ENCODE measurements at places on chromosomes 6 and 20.

GRCh38 chr6:71533939-71534379 is 245.3 kb downstream of the OGFRL1 start:
- DNase-seq, result no peak

DNA sequence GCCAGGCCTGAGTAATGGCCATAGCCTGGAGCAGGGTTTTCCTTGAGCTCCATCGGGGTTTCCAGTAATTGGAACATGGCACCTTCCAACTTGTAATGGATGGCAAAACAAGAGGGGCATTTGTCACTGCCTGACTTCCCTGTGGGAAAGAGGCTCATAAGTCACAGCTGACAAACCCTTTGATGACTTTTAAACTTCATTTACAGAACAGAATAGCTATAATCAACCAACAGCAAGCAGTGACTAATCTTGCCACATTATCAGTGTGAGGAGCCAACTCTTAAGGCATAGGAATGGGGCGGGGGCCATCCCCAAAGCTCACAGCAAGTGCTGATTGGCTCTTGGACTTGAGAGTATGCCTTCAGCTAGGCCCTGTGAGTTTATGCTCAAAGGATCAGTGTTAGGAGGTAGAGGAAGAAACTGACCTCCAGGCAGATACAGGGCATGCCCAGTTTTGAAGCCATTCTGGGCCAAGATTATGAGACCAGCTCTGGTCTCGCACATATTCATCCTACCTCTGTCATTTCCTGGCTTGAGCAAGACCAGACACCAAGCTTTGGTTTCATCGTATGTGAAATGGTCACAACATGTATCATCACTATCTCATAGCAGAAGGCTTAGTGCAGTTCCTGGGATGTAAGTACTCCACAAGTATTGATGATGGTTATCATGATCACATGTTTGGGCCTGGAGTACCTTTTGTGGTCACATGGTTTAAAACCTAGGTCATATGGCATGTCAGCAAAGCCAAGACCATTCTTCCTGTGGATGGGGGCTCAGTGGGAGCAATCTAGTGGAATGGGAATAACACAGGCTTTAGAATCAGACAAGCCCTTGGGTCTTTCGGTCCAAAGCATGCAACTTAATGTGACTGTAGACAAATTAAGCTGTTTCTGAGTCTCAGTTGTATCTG is 49.2 kb downstream of the EIF2S2 start:
- no peak for DNase-seq

- no peak for DNase-seq
Measured at GRCh38 chr6:7417684-7418083, 28.1 kb downstream of the RIOK1 start.

GRCh38 chr20:58017231-58017969 is 211.1 kb downstream of the ANKRD60 start:
- peak; percentile 80 for DNase-seq

GRCh38 chr20:37803438-37804307 is 99.3 kb upstream of the VSTM2L start:
- no peak for DNase-seq

DNA sequence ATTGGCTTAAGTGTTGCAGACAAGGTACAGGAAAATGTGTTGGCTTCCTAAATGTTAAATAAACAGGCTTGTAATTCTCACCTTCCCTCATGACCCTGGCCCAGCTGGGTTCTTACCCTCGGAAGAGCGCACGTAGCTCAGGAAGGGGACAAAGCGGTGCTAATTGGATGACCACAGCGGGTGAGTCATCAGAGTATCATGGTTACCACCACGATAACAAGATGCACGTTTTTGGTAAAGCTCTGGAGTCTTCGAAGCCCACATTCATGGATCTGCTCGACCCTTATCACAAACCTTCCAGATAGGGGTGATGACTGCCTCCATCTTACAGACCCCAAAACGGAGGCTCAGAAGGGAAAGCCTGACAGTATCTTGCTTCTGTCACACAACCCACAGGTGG is 32.8 kb downstream of the APCDD1L start:
- DNase-seq, result peak; percentile 4

GRCh38 chr6:117483645-117484016 is 1.2 kb downstream of the DCBLD1 start:
- DNase-seq, result no peak
